ENCODE measurements at places on chromosomes 1 and 21.

GRCh38 chr21:46357335-46357604 lies 33.3 kb downstream of the PCNT start:
- no peak for DNase-seq

- no peak for DNase-seq
Observed at GRCh38 chr1:28833381-28833780, 21.4 kb downstream of the OPRD1 start.

DNA sequence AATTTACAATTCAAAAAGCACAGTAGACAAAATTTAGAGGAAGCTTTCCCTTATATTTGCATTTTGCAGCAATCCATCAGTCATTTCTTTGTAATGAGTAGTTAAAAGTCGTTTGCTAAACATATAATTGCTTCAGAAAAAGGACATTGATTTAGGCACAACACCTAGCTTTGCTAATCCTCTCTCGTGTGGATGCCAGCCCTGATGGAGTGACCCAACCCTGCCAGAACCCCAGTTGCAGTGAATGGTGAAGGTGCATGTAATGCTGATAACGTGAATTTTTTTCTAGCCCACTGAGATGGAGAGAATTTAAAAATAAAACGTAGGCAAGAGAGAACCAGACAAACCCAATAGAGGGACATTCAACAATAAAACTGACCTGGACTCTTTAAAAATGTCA lies 263.4 kb downstream of the GRIK1 start:
- DNase-seq, result no peak

DNA sequence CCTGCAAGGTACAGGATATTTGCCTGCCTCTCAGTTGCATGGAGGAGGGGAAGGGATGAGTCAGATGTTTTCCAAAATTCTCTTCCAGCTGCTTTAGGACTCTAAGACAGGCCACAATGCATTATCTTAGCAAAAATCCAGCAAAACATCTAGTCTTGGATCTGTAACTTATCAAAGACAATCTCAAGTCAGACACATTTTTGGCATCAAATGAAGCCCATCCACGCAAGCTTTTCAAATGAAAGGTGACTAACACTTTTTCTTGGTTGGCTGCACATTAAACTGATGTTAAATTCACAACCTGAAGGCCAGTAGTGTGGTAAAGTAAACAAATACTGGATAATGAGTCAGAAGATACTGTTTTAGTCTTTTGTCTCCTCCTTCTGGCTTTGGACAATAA lies 21.3 kb downstream of the FAM78B start:
- DNase-seq, result no peak

- DNase-seq, result no peak
Observed at GRCh38 chr21:28916150-28916893, 76.4 kb downstream of the LTN1 start.

- no peak for DNase-seq
Observed at GRCh38 chr1:156836041-156836654, 19.5 kb upstream of the SH2D2A start.

GRCh38 chr1:27475720-27476119 lies 14.2 kb downstream of the WASF2 start:
- no peak for DNase-seq

GRCh38 chr1:172895050-172895460 lies 155.7 kb downstream of the TNFSF18 start:
- peak; percentile 64 for DNase-seq

- DNase-seq, result no peak
Observed at GRCh38 chr1:24122776-24123175, 10.8 kb upstream of the MYOM3 start.

DNA sequence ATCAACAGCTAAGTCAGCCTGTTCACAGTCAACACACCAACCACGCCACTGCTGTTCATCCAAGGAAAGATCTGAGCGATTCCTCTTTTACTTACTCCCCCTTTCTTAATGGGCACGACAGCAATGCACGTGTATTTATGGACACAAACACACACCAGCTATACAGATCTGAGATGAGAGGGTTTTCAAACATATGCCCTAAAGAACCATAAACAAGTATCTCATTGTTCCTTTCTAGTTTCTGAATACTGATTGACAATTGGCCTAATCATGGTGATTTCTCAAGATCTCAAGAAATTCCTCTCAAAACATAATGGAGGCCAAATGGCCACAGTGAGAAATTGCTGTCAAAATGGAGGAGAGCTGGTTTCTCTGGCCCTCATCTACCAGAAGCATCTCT lies 18.0 kb downstream of the TOR3A start:
- DNase-seq, result no peak

- no peak for DNase-seq
Observed at GRCh38 chr1:7482772-7483495, 288.2 kb upstream of the VAMP3 start.

GRCh38 chr21:17348357-17348756 lies 164.5 kb upstream of the CXADR start:
- no peak for DNase-seq

GRCh38 chr1:13513063-13513894 lies 524 bp downstream of the LRRC38 start:
- no peak for DNase-seq

GRCh38 chr1:86421601-86422280 lies 2.2 kb upstream of the CLCA2 start:
- no peak for DNase-seq

DNA sequence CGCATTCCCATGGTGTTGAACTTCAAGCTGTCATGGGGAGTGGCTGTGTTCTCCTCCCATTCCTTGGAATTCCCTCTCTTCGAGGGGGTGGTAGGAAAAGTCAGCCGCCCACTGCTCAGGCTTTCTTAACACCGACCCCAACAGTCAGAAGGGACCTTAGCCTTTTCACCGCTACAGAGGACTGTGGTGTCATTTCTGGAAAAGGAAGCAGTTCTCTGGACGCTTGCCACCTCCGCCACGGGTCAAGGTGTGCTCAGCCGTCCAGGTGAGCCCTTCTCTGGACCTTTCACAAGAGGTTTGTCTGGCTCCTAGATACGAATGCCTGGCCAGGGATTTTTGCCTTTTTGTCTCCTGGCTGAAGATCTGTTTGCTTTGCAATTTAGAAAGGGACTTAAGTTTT lies 31.8 kb downstream of the CLIC6 start:
- DNase-seq, result no peak

- DNase-seq, result no peak
Observed at GRCh38 chr21:14771593-14771992, 225.5 kb upstream of the SAMSN1 start.

- no peak for DNase-seq
Observed at GRCh38 chr1:224763126-224763775, 147.1 kb downstream of the CNIH3 start.

- no peak for DNase-seq
Observed at GRCh38 chr1:218556016-218556415, 210.9 kb downstream of the TGFB2 start.

GRCh38 chr1:71835442-71835813 lies 446.9 kb downstream of the NEGR1 start:
- DNase-seq, result no peak

GRCh38 chr1:223417444-223417843 lies 24.2 kb downstream of the CCDC185 start:
- DNase-seq, result no peak

DNA sequence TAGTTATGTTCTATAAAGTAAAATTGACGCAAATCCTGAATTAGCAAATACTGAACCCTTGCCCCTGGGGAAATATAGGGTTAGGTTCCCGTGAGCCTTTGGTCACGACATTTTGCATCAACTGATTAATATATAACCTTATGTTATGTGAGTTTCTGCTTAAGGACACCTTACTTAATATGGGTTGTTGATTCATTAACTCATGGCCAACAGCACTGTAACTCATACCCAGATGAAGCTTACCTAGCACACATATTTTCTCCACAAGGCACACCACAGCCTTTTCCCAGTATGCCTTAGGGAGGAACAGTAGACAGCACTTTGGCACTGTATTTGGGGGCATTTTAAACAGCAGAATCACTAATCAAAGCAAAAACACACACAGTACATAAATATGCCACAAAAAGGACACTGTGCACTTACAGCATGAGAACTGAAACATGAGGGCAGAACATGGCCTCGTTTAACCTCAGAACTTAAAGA lies 15.1 kb downstream of the INAVA start:
- no peak for DNase-seq

GRCh38 chr1:217881131-217881543 lies 250.0 kb downstream of the SPATA17 start:
- DNase-seq, result no peak

DNA sequence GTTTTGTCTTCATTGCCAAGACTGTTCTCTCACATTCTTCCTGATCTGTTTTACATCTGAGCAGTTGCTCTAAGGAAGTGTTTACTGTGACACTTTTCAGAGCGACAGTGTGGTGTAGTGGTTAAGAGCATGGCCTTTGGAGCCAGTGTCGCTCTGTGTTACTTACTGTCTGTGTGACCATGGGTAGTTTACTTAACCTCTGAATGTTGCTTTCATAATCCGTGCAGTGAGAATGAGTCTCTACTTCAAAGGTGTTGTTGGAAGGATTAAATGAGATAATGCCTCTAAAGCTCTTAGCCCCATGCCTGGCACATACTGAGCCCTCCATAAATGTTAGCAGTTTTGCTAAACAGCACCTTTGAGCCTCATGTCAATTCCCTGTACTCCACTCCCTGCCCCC lies 35.9 kb upstream of the ZFP69B start:
- no peak for DNase-seq

DNA sequence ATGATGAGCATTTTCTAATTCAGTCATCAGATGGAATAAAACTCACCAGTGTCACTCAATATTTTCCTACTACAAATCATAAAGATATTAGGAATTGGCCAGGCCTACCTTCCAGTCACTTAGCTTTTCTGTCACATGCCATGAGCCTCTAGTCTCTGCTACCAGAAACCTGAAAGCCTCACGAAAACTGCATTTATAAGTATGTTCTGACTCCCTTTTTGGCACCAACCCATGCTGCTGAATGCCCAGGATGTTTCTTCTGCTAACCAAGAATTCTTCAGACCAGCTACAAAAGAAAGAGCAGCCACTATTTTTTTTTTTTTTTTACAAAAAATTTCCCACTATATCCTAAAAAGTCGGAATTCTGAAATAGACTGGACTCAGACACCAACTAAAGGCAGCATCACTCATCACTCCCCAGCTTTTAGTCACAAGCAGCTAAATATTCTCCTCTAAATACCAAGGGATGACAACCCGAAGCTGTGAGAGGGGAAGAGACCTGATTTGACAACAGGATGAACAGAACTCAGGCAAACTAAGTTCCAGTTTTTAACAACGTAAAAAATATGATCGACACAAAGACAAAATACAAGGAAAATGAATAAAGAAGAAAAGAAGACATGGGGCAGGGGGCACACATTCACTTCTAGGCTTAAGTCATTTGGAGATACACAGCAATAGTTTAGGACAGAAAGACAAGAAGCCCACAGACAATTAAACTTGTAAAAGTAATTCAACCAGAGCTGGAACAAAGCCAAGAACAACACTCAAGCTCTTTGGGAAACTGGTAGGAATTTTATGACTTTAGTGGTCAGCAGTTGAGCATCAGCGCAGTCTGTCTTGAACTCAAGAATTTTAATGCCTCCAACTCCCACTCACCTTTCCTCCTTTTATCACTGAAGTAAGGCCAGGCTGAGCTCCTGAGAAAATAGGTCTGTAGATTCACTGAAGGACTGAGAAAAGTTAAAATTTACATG lies 1.7 kb downstream of the DCAF8 start:
- DNase-seq, result peak; percentile 89

GRCh38 chr1:178092878-178093493 lies 918 bp upstream of the RASAL2 start:
- DNase-seq, result no peak

- no peak for DNase-seq
Observed at GRCh38 chr1:5819391-5820025, 172.7 kb downstream of the NPHP4 start.

DNA sequence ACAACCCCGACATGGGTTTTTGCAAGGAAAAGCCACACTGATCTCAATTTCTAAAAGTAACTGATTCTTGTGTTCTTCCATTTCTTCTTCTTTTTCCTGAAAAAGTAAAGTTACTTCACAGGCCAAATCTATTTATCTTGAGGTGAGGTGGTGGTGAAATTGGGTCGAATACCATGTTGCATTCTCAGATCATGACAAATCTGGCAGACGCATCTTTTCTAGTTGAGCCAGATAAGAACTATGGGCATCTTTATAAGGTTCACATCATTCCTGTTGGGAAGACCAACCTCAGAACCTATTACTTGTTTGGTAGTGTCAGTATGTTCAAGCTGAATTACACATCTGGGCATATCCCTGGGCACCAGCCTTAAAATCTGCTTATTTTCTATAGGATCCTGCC lies 78.6 kb upstream of the USP25 start:
- no peak for DNase-seq

DNA sequence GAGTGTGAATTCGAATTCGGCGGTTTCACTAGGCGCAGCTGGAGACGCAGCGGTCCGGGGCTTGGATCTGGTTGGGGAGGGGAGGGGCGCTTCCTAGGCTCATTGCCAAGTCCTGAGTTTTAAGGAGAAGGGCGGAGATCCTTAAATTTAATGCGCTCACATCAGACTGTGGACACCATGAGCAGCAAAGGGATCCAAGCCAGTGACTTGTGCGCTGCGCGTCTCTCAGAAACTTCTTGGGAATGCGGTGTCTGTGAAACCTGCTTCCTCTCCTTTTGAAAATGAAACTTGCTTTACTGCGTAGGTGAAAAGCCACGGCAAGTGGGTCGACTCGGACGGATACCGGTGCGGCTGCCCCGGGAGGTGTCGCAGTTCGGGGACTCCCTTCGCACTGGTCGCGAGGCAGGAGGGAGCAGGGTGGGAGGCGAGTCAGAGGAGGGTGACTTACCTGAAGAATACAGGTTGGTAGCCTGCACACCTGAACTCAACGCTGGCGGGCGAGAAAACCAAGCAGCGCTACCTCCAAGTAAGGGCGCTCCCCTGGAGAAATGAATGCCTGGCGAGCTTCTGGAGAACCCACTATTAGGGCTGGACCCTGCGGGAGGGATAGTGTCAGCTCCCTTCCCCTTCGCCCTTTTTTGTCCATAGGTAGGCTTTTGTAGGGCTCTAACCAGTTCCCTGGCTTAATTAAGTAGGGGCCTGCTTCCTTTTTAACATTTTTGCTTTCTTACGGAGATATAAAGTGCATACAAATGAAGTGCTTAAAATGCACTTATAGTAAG lies 992 bp downstream of the TENT5C start:
- DNase-seq, result peak; percentile 51

DNA sequence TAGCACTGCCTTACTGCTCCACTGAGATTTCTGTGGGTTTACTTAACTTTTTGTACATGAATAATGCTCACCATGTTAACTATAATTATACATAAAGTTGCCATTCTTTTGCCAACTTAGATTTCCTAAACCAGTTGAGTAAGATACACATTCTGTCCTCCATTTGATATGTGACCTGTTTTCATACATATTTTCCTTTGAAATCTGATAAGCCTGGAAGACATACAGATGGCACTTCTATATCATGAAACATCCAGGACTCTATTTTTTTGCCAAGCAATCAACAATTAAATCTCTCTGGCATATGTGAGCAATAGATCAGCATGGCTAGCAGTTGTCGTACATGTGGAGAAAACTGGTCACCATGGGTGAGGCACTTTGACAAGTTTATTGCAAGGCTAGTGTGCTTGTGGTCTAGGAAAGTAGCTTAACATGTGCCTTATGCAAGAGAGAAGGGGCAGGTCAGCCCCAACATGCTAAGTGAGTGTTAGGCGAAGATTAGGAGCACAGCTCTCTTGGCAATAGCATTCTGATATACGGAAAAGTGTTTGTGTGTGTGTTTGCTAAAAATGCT lies 14.2 kb downstream of the PRRX1 start:
- DNase-seq, result peak; percentile 49
